ENCODE measurements at places on chromosomes 7 and 10.

GRCh38 chr10:82149674-82150073, 274.7 kb downstream of the NRG3 start:
- no peak for DNase-seq

DNA sequence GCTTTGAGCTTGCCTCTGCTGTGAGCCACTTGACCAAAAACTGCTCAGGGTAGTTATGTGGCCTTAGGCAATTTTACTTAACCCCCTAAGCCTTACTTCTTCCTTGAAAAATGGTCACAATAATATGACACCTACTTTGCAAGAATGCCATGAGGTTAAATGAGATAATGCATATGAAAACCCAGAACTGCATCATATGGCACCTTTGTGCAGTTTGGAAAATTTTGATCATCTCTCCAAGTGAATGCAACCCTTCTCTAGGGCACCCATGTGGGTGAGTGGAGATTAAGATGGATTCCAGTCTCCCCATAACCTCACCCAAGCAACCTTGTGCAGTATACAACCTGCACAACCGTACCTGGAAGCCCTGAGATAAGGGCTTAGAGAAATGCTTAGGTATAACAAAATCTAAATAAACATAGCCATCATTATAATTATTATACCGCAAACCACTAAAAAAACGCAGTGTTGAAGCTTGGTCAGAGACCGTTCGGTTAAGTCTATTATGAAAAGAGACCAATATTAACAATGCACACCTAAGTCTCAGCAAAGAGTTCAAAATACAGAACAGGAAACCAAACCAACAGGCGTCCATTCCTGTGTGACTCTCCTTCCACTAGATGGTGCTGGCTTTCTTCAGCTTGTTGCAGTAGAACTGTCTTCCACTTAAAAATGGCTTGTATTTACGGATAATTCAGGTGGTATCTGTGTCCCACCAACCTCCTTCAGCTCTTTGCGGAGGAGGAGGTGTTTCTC, 21.0 kb upstream of the ASB15 start:
- peak; percentile 45 for DNase-seq

DNA sequence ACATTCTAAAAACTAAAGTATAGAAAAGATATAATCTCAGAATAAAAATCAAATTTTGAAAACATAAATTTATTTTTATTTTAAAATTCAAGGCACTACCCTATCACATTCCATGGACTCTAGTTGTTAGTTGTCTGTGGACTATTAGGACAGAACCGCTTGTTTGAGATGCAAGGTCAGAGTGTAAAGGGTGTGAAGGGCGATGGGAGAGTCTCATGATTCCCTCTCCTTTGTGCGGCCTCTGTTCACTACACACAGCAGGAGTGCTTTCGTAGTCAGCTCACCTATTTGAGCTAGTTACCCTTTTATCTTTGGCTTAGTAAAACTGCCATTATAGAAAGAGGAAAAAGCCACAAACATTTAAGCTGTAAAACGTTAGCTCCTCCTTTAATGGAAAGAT, 189.8 kb upstream of the TEX47 start:
- DNase-seq, result no peak

DNA sequence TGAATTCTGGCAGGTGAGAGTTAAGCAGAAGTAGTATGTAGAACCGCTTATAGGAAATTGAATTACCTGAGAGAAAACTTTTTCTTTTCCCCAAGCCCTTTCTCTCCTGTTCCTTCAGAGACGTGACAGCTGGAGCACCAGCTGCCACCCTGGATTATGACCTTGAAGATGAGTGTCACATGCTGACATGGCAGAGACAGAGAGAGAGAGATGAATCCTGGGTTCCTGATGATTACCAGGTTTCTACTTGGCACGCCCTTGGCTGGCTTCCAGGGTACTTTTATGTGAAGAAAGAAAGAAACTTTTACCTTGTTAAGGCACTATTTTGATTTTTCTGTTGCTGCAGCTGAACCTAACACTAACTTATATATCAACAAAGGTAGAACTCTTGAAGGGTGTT, 99.9 kb downstream of the GPR26 start:
- no peak for DNase-seq

DNA sequence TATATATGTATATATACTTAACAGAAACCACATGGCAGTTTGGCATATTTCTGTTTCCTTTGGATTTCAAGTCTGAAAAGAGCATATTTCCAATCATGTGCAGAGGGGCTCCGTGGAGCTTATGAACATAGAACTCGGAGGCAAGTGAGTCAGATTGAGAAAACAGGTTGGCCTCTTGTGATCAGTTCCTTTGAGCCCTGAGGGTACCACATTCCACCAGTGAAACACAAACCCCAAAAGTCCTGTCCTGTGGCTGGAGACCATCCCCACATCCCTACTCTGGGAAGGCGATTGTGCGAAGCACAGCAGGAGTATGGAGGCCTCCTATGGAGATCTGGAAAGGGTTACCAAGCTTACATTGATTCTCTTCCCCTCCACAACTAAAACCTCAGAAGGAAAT, 196.7 kb upstream of the TMEM72 start:
- no peak for DNase-seq

DNA sequence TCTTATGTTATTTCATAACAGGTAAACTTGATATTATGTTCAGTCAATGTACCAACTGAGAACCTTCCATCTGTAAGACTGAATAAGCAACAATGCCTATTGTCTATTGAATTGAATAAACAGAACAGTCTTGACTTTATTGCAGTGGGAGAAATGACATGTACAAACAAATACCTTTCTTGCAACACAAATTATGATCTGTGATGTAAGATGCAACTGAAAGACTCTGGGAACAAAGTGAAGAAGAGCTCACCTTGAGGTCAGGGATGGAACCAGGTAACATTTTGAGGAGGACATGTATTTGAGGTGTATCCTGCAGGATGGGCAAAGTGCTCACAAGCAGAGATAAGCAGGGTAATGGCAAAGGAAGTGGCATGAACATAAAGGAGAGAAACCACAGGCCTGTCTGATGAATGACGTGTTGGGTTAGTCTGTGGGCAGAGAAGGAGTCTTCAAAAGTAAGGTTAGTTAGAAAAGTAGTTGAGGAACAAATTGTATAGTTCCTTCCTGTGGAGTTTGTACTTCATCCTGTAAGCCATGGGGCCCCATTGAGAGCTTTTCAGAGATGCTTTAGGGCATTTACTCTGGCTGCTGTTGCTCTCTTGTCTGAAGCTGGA, 9.5 kb downstream of the PNLIPRP3 start:
- DNase-seq, result no peak

- DNase-seq, result no peak
These were observed 235.9 kb downstream of the HGF start for GRCh38 chr7:81533931-81534330.
